ENCODE measurements at places on chromosomes 3 and 15. TPM values are rescaled to one million over a fixed set of nuclear protein-coding genes. Genes with fewer than 3 reads are reported as not detected.
A peak's percentile ranks its signal among the peaks of the same experiment; 100 is the strongest.

Gene RLBP1
- total RNA-seq: not detected

Gene EPHA3
- 0.17 TPM for total RNA-seq

Gene USP50
- 0.47 TPM for total RNA-seq

- H3K36me3 ChIP-seq: no peaks in the 10 kb centered on the region
- peaks cover 37% of the 10 kb centered on the region for H3K27me3 ChIP-seq
- H3K4me1 ChIP-seq: no peaks in the 10 kb centered on the region
- DNase-seq: no peak
These were observed 683.0 kb downstream of the NTRK3 start for GRCh38 chr15:87573534-87573933.

DNA sequence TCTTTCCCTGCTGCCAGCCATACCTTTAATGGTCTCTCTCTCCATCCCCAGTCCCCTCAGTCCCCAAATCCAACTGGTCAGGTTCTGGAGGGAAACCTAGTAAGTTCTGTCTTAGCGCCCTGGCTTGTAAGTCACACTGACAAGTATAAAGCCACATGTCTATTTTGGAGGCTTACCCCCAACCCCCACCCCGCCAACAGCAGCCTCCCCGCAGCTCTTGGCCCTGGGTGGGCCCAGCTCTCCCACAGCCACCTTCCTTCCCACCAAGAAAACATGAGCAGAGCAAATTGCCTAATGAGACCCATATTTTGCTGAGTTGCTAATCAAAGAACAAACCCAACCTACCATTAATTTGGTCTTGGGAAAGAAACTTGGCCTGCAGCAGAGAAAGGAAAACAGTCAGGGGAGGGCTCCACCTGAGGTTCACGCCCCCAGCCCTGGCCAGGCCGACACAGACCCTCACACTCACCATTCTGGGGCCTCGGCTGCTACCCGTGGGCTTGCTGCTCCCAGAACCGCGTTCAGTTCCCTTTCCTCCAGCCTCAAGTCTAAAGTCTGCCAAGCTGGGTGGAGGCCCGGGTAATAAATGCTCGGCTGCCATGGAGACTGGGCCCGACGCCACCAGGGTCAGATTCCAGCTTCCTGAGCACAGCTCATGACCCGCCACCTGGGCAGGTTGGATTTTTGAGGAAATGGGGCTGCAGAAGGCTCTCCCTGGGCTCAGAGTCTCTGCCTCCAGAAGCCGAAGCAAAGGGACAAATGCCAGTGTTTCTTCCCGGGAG lies at the start of gene CALML4:
Gene CALML4, minus strand, starts transcription at position 557 of the 782 bp plus-strand sequence. Its CDS starts 85 bp downstream, at position 472.
- H3K27ac ChIP-seq: peak within 1 kb of the TSS; percentile 37
- no peak for DNase-seq
- no peaks in the 10 kb centered on the region for H3K27me3 ChIP-seq
- no peaks in the 10 kb centered on the region for H3K36me3 ChIP-seq
- peak within 1 kb of the TSS; percentile 44 for H3K4me3 ChIP-seq
- peaks cover 18% of the 10 kb centered on the region for H3K4me1 ChIP-seq

GRCh38 chr15:62121273-62122015 lies 43.6 kb downstream of the C2CD4B start:
- H3K4me1 ChIP-seq: peaks cover 17% of the 10 kb centered on the region
- no peaks in the 10 kb centered on the region for H3K36me3 ChIP-seq
- peak overlapping the region; percentile 28 for H3K27ac ChIP-seq
- DNase-seq: no peak

GRCh38 chr15:22919171-22919570 lies 61.0 kb downstream of the CYFIP1 start:
- H3K4me1 ChIP-seq: no peaks in the 10 kb centered on the region
- no peak overlapping the region for H3K4me3 ChIP-seq
- no peaks in the 10 kb centered on the region for H3K27me3 ChIP-seq

DNA sequence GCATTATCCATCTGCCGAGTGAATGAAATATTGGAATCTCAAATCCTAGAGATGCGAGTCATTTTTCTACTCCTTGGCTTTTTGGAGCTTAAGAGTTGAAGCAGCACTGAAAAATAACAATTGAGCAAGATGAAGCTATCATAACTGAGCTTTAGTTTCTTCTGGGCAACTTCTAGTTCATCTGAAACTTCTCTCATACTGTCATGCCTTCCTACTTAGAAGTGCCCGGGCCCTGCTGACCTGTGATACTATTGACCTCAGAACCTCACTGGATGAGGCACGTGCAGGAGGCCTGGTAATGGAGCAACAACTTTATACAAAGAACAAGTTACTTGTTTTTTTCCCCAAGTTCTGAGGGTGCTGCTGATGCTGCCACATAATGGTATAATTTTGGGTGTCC lies 48.5 kb upstream of the P3H2 start:
- peaks cover 40% of the 10 kb centered on the region for H3K27me3 ChIP-seq
- no peak overlapping the region for H3K4me3 ChIP-seq

DNA sequence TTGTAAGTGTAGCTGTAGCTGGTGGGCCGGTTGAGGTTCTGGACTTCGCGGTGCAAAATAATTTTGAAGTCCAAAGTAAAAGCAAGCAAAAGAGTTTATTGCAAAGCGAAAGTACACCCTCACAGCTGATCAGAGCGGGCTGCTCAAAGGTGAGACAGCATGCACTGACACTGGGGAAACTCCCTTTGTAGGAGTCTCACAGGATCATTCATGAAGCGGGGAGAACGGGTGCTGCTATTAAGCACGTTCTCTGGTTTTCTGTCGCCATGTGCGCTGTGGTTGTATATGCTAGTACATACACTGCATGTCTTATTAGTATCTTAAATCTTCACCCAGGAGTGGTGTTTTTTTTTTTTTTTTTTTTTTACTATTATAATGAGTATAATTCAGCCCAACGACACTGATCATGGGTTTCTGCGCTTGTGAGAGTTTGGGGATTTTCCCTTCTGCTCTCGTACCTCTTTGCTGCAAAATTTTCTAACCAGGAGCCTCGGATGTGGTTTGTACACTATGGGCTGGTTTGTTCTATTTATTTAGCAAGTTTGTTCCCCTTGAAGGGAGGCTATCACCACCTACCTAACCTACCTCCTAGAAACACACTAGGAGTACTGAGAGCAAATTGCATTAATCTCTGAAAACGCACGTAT lies 1.4 kb upstream of the AP4E1 start:
- H3K4me1 ChIP-seq: peaks cover 5% of the 10 kb centered on the region
- no peak for DNase-seq
- H3K27ac ChIP-seq: peak overlapping the region; percentile 97
- no peaks in the 10 kb centered on the region for H3K36me3 ChIP-seq
- H3K27me3 ChIP-seq: no peaks in the 10 kb centered on the region

DNA sequence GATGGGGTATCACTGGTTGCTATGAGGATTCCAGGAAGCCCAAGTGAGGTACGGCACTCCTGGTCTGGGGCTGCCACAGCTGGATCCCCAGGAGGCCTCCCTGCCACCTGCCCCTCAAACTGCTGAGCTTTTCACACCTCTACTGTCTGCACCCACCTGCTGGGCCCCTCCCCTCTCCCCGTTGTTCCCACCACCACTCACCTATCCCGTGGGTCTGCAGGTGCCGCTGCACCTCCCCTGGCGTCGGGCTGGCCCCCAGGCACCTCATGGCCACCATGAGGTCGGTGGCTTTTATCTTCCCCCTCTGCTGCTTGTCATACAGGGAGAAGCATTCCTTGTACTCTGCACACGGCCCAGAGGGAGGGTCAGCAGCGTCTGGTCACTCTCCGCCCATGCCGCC lies 5.8 kb downstream of the CALML4 start:
- H3K27ac ChIP-seq: no peak overlapping the region
- peaks cover 3% of the 10 kb centered on the region for H3K4me1 ChIP-seq
- H3K4me3 ChIP-seq: no peak overlapping the region

- no peaks in the 10 kb centered on the region for H3K36me3 ChIP-seq
- H3K4me1 ChIP-seq: peaks cover 4% of the 10 kb centered on the region
- H3K4me3 ChIP-seq: no peak overlapping the region
- H3K27ac ChIP-seq: no peak overlapping the region
- DNase-seq: no peak
These were observed 368.2 kb downstream of the GBE1 start for GRCh38 chr3:81393251-81393650.

GRCh38 chr3:6542795-6543194 lies 318.1 kb upstream of the GRM7 start:
- H3K4me1 ChIP-seq: peaks cover 17% of the 10 kb centered on the region
- no peaks in the 10 kb centered on the region for H3K27me3 ChIP-seq
- no peak overlapping the region for H3K4me3 ChIP-seq
- DNase-seq: no peak
- peaks cover 6% of the 10 kb centered on the region for H3K36me3 ChIP-seq

- DNase-seq: no peak
- no peaks in the 10 kb centered on the region for H3K4me1 ChIP-seq
- H3K27ac ChIP-seq: no peak overlapping the region
- no peaks in the 10 kb centered on the region for H3K36me3 ChIP-seq
These were observed 68.5 kb upstream of the GBE1 start for GRCh38 chr3:81829937-81830336.

DNA sequence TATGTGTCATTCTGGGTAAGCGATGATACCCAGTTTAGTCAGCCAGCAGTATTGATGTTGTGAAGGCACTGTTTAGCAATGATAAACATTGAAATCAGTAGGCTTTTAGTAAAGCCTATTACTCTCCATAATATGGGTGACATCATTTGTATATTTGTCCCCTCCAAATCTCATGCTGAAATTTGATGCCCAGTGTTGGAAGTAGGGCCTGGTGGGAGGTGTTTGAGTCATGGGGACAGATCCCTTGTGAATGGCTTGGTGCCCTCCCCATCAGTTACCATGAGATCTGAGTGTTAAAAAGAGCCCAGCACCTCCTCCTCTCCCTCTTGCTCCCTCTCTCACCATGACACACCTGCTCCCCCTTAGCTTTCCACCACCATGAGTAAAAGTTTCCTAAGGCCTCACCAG lies 31.4 kb upstream of the FAN1 start:
- DNase-seq: no peak
- no peak overlapping the region for H3K4me3 ChIP-seq
- H3K27me3 ChIP-seq: no peaks in the 10 kb centered on the region
- H3K4me1 ChIP-seq: no peaks in the 10 kb centered on the region
- H3K27ac ChIP-seq: no peak overlapping the region
- no peaks in the 10 kb centered on the region for H3K36me3 ChIP-seq

DNA sequence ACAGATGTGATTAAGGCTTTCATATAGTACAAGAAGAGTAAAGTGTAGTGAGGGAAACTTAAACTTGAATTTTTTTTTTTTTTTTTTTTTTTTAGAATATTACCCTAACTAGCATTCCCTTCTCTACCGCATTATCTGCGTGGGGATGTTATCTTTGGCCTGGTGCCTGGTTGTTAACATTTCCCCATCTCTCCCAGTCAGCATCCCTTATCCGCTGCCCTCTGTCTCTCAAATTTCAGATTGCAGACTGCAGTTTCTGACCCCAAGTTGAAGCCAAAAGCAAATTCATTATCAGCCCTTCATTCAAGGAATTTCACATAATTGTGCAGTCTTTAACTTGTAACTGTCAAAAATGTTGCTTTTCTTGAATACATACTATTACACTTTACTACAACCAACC lies 353.0 kb downstream of the PLOD2 start:
- H3K36me3 ChIP-seq: no peaks in the 10 kb centered on the region
- no peaks in the 10 kb centered on the region for H3K4me1 ChIP-seq
- peak overlapping the region; percentile 35 for H3K27ac ChIP-seq
- no peak for DNase-seq
